ENCODE measurements at places on chromosomes 7 and 10.

GRCh38 chr7:88302486-88302885, 4.2 kb downstream of the STEAP4 start:
- DNase-seq, result no peak

- DNase-seq, result no peak
Measured at GRCh38 chr10:5135581-5135980, 41.4 kb downstream of the AKR1C3 start.

DNA sequence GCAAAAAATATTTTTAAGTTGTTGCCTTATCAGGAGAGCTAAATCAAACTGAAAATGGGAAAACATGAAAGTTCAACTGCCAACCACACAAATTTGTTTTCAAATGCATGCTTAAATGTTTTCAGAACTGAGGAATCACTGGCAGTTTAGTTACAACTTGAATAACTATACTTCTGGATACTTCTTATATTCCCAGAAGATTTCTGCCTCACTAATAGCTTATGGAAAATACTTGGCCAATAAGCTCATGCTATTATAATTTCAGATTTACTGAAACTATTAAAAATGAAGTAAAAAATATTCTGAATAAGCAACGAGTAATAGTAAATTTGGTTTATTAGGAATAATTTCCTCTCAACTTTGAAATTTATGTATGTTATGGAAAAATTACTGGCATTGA, 222.2 kb downstream of the CDK14 start:
- no peak for DNase-seq

DNA sequence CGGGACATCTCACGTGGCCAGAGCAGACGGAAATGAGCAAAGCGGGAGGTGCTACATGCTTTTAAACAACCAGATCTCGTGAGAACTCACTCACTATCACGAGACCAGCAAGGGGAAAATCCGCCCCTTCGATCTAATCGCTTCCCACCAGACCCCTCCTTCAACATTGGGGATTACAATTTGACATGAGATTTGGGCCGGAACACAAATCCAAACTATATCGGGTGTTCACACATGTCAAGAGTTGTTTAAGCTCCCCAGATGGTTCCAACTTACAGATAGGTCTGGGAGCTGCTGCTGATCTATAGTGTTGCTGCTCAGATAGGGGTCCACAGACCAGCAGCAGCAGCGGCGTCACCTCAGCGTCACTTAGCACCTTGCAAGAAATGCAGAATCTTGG, 194.9 kb downstream of the GPAM start:
- no peak for DNase-seq

- no peak for DNase-seq
Measured at GRCh38 chr10:129896136-129896859, 67.8 kb downstream of the EBF3 start.

DNA sequence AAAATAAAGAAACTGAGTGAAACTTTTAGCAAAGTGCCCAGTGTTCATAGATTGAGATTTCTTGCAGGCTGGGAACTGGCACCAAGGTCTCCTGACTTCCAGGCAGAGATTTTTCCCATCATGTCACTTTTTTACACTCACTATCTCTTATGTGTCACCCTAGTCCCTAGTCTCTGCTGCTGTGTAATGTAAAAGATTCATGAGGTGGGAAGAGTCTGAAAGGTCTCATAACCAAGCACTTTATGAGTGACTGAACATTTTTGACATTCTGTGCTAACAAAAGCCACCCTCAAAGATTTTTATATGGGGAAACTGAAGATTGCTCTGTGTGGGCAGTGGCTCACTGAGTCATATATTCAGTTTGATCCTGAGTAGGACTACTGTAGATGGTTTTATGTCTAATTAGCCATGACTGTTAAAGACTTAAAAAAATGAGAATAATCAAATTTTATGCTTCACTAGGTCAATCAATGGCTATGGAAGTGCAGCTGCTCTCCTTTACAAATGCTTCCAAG, 900.3 kb upstream of the SORCS1 start:
- no peak for DNase-seq

GRCh38 chr10:85671530-85671929, 695.1 kb downstream of the GRID1 start:
- no peak for DNase-seq

GRCh38 chr10:90857635-90858460, at the start of gene HTR7:
HTR7 (minus strand) TSS chr10:90858039; CDS start chr10:90857671, 368 bp downstream.
- peak; percentile 44 for DNase-seq

DNA sequence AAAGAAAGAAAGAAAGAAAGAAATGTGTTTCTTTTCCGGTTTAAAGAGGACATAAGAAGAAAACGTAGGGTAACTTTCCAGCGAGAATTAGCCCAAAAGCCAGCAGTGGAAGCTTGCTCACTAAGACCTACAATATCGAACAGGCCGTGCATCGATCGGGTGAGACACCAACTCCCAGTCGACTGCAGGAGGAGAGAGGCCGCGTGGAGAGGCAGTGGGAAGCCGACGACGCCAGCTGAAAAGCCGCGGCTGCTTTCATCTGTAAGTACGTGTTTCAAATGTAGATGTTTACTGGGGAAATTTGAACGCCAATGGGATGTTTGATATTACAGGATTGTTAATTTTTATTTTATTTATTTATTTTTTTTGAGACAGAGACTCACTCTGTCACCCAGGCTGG, 28.6 kb upstream of the GIMAP8 start:
- no peak for DNase-seq

- no peak for DNase-seq
Measured at GRCh38 chr10:75694790-75695189, 263.4 kb downstream of the LRMDA start.

DNA sequence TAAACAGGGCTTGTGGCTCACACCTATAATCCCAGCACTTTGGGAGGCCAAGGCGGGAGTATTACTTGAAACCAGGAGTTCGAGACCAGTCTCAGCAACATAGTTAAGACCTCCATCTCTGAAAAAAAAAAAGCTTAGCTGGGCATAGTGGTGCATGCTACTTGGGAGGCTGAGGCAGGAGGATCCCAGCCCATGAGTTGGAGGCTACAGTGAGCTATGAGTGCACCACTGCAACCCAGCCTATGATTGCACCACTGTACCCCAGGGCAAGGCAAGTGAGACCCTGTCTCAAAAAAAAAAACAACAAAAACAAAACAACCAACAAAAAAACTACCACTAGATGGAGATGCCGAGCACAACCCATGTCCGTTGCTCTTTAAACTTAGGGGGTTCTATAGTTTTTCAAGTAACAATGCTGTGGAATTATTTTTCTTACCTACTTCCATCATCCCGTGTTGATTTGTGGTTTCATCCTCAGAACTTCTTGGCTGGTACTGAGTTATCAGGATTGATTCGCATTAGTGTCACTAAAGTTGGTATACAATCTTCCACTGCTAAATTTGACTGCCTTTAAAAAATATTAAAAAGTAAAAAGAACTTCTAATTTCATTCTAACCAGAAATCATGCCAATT, 12.2 kb upstream of the REPIN1 start:
- DNase-seq, result no peak

- DNase-seq, result peak; percentile 44
Measured at GRCh38 chr10:88270871-88271713, 312.0 kb downstream of the RNLS start.

DNA sequence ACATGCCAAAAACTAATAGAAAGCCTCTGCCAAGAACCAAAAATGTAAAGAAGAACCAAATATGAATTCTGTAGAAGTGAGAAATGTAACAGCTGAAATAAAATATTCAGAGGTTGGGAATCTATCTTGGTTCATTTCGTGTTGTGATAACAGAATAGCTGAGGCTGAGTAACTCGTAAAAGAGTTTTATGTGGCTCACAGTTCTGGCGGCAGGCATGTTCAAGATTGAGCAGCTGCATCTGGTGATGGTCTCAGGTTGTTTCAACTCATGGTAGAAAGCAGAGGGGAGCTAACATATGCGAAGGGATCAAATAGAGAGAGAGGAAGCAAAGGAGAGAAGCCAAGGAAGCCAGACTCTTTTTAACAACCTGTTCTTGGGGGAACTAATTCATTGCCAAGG, 717.2 kb downstream of the TNS3 start:
- DNase-seq, result no peak

DNA sequence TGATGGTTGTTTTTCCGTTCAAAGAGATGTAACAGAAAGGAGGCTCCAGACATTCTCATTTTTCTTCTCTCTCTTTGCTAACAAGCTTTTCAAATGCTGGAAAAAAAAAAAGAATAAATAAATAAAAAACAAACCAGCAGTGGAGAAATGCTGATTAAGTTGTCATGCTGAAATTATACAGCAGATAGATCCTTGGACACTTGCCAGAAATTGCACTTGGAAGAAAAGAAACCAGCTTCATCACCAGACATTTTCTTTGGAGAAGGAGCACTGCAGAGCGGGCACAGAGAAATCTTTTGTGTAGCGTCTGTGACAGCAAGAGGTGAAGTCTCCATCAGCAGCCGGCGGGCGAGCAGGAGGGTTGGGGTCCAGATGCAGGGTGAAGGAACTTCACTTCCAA, 55.8 kb downstream of the CLRN3 start:
- DNase-seq, result no peak

GRCh38 chr7:85172530-85172941, 14.3 kb downstream of the SEMA3D start:
- DNase-seq, result no peak

DNA sequence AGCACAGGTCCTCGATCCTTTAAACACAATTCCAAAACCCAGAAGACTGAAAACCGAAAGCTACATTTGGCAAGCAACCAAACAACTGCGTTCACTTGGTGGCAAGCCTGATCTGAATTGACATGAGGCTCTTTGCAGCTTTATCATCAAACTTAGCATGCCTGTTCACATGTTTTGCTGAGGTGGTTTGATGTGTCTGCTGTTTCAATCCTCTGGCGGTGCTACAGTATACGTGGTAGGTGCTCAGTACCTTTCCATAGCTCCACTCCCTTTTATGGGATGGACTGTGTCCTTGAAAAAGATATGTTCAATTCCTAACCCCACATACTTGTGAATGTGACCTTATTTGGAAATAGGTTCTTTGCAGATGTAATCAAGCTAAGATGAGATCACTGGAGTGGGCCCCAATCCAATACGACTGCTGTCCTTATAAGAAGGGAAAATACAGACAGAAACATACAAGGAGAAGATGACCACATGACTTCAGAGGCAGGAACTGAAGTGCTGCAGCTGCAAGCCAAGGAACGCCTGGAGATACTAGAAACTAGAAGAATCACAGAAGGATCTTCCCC, 33.4 kb downstream of the CCDC6 start:
- DNase-seq, result no peak

- DNase-seq, result no peak
Measured at GRCh38 chr7:114264023-114264422, 150.6 kb upstream of the FOXP2 start.

DNA sequence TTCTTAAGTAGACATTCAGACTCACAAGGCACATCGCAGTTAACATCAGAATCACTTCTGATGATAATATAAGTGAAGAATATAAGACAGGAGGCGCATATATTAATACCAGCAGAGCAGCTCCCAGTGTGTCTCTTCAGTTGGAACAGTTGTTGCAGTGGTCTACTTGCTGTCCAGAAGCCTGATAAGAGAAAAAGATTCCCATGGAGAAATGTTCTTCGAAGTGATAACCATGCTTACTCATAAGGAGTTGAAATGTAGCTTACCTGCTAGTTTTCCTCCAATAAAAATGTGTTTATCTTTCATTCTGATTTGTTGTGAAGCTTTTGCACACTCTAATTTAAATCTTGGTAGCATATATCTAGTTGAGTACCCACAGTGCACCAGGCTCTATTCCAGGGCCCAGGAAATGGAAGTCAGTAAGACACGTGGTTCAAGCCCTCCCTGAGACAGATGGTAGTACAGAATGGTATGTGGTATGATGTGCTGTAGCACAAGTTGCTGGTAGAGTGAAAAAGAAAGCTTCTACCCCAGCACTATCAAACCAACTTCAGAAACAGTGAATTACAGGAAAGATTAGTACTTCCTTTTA, 124.0 kb downstream of the MAPK8 start:
- DNase-seq, result no peak

DNA sequence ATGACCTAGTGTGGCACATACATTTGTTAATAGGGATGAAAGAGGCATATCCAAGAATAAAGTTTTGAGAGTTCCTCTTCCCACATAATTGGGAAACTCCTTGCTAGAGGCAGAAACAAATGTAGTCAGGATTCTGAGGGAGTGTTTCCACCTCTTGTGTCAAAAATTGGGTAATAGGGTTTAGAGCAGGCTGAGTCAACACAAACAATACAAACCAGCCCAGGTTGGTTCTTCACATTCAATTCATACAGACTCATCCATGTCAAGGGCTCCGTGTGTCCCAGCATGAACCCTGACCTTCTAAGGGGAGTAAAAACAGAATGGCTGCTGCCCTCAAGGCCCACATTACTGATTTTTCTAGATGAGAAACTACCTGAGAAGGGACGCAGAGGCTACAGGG, 75.3 kb downstream of the GLI3 start:
- no peak for DNase-seq

GRCh38 chr7:155412416-155413253, 45.3 kb upstream of the EN2 start:
- DNase-seq, result peak; percentile 36

GRCh38 chr10:92972066-92972870, 88.3 kb upstream of the CYP26C1 start:
- no peak for DNase-seq

GRCh38 chr7:105060437-105060836, 46.4 kb downstream of the KMT2E start:
- no peak for DNase-seq

GRCh38 chr7:102042016-102042656, 224.7 kb downstream of the CUX1 start:
- no peak for DNase-seq
